ENCODE measurements at places on chromosomes 3 and 15. TPM values are rescaled to one million over a fixed set of nuclear protein-coding genes. Genes with fewer than 3 reads are reported as not detected.

DNA sequence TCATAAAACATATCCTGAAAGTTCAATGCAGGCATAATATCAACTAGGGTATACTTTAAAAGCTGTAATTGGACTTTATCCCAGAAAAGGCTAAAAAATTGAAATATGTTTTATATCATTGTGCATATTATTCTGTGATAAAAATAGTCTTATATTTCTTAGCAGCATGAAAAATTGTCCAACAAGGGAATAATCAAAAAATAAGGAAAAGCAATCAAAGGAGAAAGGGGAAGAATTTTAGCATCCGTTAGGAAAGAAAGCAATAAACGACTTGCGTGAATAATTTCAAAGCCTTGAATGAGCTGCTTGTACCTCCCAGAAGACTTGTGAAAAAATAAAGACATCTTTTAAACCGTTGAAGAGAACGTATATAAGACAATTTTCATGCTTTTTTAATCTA, 1369.8 kb upstream of the GBE1 start:
- no peak for DNase-seq

Gene SYNPR
- total RNA-seq = not detected

Gene SNTN
- total RNA-seq = not detected

Gene UNC13C
- not detected for total RNA-seq

DNA sequence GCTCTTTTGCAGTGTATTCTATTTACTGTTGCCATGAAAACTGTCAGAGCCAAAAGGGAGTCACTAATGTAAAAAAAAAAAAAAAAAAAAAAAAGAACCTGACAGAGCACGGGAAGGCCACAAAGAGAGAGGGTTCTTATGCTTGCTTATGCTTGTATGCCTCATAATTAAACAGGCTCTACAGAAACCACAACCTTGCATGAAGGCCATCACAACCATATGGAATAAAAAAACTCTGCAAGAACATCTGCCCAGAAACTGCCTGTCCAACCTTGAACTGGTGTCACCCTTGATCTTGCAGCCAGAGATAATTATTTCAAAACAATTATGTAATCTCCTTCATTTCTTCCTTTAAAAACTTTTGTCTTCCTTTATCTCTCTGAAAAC, 50.1 kb downstream of the CFAP20DC start:
- no peak for DNase-seq

DNA sequence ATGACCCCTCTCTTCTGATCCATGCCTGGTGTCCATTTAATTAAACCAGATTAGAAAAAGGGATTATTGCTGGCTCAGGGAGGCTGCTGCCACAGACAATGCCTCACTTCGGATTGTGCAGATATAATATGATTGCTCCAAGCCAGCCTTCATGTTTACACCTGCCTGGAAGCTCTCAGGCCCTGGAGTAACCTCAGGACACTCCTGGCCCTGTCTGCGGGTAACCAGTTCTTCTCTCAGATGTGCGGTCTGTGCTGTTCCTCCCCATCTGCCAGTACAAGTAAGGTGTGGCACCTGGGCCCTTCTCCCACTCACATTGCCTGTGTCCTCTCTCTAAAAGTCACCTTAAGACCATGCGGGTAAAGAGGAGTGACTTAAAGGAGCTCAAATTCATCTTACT, 8.8 kb upstream of the GOLGA8J start:
- DNase-seq = no peak

DNA sequence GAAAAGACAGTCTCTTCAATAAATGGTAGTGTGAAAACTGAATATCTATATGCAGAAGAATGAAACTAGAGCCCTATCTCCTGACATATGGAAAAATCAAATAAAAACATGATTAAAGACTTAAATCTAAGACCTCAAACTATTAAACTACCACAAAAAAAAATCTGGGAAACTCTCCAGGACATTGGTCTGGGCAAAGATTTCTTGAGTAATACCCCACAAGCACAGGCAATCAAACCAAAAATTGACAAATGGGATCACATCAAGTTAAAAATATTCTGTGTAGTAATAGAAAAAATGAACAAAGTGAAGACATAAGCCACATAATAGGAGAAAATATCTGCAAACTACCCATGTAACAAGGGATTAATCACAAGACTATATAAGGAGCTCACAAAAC, 286.4 kb downstream of the TBC1D5 start:
- no peak for DNase-seq

Gene IL16
- total RNA-seq = 239 TPM

- DNase-seq = no peak
Measured at GRCh38 chr15:67253549-67254237, 768 bp downstream of the AAGAB start.

Gene CCR5
- 21.6 TPM for total RNA-seq

Gene NANOGP8
- total RNA-seq = not detected

Gene GMNC
- total RNA-seq = not detected

- DNase-seq = no peak
Measured at GRCh38 chr3:170523248-170523647, 62.6 kb downstream of the SLC7A14 start.

DNA sequence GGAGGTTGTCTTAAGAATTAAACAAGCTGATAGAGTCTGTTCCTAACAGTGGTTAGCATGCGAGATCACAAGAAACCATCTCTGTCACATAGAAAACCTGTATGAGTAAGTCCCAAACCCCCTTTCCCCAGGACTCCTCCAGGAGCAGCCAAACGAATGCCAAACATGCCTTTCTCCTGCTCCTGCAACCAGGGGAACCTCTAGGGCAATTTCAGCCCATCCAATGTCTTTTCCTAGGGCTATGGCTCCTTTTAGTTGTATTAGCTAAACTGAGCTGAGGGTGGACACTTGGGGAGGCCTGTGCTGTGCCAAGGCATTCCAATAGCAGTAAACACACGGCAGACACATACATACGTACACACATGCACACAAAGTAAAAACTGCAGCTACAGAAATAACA, 36.5 kb upstream of the TIMP4 start:
- DNase-seq = no peak

DNA sequence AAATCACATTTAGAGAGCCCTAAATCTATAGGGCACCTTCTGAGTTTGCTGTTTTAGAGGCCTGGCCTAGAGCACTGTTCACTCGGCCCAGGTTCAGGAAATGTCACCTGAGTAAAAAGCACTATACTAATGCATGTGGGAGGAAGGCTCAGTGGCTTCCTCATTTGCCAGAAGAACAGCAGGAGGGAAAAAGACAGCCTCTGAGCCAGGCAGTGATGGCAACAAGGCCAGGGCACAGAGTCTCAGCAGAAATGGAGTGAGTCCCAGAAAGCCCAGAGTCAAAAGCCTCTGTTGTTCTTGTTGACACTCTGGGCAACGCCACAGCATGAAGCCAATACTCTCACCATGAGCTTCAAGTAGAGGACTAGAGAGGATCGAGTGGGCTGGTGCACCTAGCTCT, 25.9 kb downstream of the LTF start:
- DNase-seq = no peak

GRCh38 chr15:74790080-74790916, 8.4 kb downstream of the CSK start:
- DNase-seq = no peak

DNA sequence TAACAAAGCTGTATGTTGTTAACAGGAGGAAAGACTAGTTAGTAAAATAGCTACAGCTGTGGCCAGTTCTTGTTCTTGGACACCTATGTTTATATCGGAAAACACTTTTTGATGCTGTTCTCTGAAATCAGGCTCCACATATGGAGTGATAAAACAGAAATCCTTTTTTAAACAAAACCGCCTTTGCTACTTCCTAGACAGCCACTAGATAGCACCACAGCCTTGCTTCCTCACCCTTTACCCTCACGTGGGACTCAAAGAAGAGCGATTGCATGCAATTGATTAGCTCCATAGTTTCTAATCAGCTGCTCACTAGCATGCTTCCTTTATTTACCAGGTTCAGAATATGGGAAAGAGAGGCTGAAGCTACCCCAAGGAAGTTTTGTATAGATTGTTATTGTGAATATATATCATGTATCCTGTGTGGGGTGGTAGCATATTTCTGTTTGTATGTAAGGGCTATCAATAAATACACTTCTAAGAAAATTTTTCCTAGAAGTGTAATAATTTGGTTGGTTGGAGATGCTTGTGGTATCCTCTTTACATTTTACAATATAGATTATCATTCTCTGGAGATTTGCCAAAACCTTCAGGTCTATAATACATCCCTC, 4.3 kb upstream of the MTFMT start:
- DNase-seq = peak; percentile 49

DNA sequence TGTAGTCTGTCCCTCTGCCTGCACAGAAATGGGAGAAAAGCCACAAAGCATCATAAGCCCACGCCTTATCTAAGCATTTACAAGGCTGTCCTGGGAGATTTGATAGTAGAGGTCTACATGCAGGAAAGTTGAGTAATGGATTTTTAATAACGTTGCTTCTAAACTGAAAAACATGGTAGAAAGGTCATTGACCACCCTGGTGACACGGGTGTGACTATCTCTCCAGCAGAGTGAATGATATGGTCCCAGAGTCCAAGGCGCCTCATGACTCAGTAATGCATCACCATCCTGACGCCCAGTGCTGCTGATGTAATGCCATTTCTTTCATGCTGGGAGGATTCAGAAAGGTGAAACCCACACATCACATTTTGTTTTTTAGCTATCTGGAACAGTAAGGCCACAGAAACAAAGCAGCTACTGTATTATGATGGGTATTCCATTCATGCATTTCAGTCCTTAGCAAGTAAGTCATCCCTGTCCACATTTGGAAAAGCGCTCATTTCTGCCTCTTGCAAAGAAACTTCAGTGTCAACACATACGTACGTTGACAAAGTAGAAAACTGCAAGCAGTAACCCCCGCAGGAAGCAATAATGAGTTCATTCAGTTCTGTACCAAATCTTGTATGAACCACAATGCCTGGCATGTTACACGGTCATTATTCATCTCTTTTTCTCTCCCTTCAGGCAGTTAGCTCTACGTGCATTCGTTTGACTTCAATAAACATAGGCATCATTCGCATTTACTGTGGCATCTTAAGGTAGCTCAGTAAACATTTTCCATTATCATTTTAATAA, 483.5 kb downstream of the GABRG3 start:
- DNase-seq = no peak

Gene SCN11A
- 0.05 TPM for total RNA-seq

DNA sequence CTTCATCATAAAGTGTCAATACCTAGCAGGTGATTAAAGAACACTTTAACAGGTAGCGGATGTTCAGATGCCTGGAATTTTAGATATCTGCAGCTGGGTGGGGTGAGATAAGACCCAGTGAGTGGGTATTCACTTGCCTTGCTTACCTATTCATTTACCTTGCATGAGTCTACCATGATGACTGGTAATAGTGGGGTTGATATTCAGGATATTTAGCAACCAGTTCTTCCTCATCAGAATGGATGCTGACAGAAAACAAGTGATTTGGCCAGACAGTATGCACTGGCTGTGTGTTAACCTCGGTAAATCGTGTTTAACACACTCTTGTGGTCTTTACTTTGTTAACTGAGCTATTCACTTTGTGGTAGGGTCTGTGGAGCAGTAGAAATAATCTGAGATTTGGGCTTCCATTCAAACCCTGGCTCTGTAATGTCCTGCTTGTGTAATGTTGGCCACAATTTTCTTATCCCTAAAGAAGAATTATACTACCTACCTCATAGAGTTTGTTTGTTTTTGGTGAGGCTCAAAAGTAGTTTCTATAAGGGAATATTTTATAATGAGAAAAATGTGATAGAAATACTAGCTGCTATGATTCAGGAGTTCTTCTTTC, 391.9 kb upstream of the TBL1XR1 start:
- DNase-seq = no peak

- no peak for DNase-seq
Measured at GRCh38 chr3:172194702-172195406, 155.5 kb downstream of the FNDC3B start.

Gene AHSG
- total RNA-seq = not detected

Gene CCDC32
- total RNA-seq = 22.7 TPM

Gene ACTC1
- not detected for total RNA-seq

GRCh38 chr3:70808881-70809280, 496.4 kb upstream of the MDFIC2 start:
- no peak for DNase-seq

DNA sequence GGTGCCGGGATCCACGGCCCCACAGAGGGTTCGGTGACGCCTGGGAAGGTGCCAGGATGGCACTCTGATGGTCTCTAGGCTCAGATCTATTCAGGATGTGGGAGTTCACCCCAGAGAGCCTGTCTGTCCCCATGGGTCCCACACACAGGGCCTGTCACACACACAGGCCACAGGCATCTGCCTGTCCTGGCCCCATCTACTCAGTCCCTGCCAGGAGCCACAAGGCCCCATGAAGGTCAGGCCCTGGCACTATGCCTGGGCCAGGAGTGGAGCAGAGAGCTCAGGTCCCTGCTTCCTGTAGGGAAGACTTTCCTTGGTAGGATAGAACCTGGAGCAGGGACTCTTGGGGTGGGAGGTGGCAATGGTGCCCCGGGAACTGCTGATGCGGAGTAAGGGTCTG, 49.0 kb upstream of the FURIN start:
- no peak for DNase-seq

DNA sequence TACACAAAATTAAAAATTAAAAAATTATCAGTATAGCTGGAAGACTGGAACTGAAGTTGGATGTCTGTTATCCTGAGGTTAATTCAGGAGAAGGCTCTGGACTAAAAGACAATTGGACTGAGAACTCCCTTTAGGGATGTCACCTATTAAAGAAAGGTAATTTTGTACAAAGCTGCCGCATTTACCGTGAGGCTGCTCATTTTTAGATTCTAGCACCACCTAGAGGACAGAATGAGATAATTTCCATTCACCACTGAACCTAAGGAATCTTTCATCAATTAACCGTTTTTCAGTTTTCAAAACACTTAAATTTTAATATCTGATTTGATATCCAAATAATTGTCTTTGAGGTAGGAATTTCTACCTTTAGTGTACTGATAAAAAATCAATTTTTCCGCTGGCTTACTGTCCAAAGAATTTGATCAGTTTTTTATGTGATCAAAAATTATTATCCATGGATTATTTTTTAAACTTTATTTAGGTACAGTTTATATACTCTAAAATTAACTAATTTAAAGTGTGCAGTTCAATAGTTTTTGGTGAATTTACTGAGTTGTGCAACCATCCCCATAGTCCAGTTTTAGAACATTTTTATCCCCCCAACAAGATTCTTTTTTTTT, 106.7 kb upstream of the TNIK start:
- DNase-seq = peak; percentile 34

Gene SEMA3B
- total RNA-seq = 0.37 TPM

DNA sequence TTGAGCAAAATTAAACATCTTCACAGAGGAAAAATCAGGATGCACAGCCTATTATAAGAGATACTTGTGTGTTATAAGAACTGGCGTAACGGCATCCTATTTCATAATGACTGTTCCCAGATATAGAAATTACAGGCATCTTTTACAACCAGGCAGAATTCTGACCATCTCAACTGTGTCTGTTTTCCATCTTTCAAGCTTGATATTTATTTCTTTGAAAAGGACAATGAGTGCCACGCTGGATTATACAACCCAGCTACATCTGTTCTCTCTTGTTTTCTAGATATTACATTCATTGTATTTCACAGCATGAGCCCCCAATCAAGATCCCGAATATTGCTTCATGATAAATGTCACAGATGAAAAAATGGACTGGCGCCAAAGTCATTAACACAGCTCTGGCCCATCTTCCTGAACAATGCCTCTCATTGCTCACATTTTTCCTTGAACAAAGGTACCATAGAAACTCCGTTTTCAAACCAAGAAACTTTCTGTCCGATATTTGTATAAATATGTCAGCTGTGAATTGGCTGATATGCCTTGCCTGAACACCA, 420.6 kb downstream of the TBL1XR1 start:
- DNase-seq = no peak

Data from activated CD4-positive, alpha-beta T cell treated with anti-CD3 and anti-CD28 coated beads, Interleukin-2, amount 10 ng/mL, durations not matched to agents 7 days and 5 days (primary cell).